ENCODE measurements at places on chromosomes 1 and 21. TPM values are rescaled to one million over a fixed set of nuclear protein-coding genes. Genes with fewer than 3 reads are reported as not detected.

DNA sequence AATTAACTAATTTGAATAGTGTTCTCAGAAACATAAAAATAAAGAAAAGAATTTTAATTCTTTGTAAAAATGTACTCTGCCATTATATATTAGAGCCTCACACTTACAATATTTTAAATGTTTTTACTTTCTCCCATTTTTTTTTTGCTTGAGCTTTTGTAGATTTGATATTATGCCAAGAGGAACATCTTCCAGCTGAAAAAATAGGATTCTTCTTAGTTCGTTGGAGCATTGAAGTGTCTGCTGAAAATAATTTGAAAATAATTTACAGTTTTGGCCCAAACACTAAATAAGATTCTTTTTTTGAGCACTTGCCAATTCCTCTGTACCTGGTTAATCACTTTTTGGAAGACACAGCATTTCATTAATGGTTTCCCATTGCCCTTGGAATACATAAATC, 175.0 kb upstream of the COL11A1 start:
- no peak for DNase-seq

DNA sequence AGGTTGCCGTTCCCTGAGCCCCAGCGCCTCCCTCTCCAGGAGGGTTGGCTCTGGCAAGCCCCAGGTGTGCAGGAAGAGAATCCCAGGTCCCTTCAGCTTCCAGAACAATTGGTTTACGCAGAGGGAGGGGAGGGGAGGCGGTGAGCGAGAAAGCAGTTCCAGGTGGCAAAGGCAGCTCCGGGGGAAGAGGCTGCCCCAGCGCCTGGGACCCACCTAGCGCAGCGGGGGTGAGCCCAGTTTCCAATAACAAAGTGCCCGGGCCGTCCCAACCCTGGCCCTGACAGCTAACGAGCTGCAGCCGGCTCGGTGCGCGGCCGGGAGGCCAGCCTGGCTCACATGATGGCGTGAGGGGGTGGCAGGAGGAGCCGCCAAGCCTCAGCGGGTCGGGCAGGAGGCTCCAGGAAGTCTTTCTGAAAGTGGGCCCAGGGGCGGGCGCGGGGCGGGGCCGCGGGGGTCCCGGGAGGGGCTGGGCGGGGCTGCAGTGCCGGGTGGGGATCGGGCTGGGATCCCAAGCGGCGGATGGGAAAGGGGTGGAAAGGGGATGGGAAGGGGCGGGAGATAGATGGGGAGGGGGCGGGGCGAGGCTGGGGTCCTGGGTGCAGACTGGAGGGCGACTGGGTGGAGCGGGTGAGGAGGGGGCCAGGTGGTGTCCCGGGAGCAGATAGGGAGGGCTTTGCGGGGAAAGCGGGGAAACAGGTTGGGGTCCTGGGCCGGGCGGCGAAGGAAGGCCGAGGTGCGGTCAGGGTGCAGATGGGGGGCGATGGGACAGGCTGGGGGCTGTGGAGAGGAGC, 22.8 kb downstream of the DHRS3 start:
- DNase-seq: peak; percentile 85

GRCh38 chr1:182702826-182703524, 18.6 kb upstream of the RGS8 start:
- no peak for DNase-seq

DNA sequence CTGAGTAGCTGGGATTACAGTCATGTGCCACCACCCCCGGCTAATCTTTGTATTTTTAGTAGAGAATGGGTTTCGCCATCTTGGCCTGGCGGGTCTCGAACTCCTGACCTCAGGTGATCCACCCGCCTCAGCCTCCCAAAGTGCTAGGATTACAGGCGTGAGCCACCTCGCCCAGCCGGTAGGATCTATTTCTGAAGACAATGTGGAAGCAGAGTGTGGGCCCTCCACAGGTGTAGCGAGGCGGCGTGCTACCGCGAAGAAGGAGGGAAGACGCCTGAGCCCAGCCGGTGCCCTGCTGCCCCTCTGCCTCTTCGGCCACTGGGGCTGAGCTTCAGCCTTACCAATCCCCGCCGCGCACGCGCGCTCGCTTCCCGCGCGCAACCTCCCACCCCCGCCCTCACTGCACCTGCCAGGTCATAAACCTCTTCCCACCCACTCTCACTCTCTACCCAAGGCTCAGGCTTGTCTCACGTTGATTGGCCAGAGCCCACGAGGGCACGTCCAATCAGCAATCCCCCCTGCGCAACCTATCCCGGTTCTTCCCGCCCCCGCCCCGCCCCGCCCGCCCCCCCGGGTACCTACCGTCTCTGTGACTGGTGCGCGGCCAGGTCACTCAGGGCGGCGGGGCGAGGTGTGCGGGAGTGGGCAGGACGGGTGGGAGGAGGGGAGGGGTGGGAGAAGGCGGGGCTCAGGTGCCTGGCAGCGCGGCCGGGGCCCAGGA, 409 bp upstream of the HOOK1 start:
- no peak for DNase-seq

DNA sequence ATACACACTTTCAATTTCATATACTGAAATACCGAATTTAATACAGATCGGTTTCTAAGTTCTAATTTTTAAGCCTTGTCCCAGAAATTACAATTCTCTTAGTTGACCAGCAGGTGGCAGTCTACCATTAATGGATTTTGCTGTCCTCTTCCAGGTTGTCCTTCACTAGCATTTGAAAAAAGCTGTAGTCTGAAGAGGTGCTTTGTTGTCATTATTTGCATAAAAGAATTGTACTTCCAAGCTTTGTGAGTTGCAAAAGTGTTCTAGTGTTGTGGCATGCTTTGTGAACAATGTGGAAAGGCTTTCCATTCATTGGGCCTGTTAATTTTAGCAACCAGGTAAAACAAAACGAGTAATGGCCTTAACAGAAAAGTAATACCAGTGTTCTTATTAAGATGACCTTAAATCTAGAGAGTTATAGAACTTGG, 193.6 kb downstream of the RPS6KC1 start:
- no peak for DNase-seq

DNA sequence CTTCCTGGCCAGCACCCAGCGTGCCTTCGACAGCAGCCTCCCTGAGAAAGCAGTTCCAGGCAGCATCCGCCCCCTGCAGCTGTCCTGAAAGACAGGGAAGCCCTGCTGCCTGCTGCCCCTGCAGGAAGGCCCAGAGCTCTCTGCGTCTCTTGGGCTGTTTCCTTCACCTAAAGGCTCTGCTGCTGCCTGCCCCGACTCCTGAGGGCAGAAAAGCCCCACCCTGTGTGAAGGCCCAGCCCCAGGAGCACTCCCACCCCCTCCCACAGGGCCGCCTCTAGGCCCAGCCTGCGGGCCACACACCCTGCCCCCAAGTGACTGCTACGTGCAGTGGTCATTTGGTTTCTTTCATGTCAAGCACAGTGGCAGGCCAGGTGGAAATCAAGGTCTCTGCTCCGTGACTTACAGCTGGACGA, 12.4 kb downstream of the RIPK4 start:
- no peak for DNase-seq

GRCh38 chr1:78387871-78388270, 102.9 kb upstream of the PTGFR start:
- DNase-seq: no peak

GRCh38 chr1:90715309-90715708, 1.8 kb downstream of the BARHL2 start:
- no peak for DNase-seq

DNA sequence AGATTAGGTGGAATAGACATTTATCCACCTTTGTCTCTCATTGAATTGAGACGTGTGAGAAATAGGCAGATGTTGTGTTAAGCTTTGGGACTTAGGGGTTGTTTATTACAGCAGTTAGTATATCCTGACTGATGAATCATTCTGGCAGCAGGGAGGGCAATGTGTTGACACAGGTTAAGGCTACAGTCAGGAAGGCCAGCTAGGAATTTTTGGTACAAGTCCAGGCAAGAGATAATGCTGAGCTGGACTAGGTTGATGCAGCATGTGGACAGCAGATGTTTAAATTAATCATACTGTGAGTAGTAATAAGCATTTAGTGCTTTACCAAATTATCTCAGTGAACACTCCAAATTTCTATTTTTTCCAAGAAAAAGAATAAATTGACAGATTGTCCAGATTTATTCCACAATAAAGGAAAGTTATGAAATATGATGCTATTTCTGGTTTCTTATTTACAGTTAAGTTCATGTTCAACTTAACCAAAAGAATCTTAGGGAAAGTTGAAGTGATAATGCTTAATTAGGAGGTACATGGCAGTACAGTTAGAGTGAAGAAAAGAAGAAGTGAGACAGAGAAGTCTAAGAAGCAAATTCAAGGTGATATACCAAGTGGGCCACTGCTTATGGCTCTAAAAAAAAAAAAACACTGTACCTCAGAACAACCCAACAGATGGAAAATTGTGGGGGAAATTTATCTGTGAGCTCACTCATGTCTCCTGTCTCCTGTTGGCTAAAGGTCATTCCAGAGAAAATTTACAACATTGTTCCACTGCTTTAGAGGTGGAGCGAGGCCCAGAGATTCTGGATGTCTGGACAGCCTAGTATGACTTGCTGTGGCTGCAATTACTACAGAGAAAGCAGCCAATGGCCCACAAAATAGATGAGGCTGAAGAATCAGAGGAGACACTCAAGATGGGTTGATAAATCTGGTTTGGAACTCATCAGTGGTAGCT, 102.7 kb upstream of the C21orf91 start:
- DNase-seq: no peak

The FAM151A gene
- 0.22 TPM for total RNA-seq

The TNFRSF14 gene
- 13.8 TPM for total RNA-seq

Measured in cardiac septum (tissue), 1 donor.